ENCODE measurements at places on chromosomes 6 and 20. TPM values are rescaled to one million over a fixed set of nuclear protein-coding genes. Genes with fewer than 3 reads are reported as not detected.

PTP4A1 gene
- 127 TPM for total RNA-seq

SNRPB gene
- total RNA-seq: 1,021 TPM

PTCRA gene
- total RNA-seq: not detected

PSORS1C2 gene
- total RNA-seq: not detected

CST2 gene
- total RNA-seq: 0.32 TPM

FAM83C gene
- total RNA-seq: 0.06 TPM

BPIFA1 gene
- not detected for total RNA-seq

DLL1 gene
- 0.15 TPM for total RNA-seq
